ENCODE measurements at places on chromosomes 13 and 19.

- peak; percentile 52 for DNase-seq
Measured at GRCh38 chr19:5623397-5624017, 624 bp downstream of the SAFB start.

GRCh38 chr13:104357672-104358354 lies 1291.6 kb upstream of the SLC10A2 start:
- DNase-seq: no peak

GRCh38 chr13:111511219-111511732 lies 190.8 kb downstream of the TEX29 start:
- DNase-seq: no peak

DNA sequence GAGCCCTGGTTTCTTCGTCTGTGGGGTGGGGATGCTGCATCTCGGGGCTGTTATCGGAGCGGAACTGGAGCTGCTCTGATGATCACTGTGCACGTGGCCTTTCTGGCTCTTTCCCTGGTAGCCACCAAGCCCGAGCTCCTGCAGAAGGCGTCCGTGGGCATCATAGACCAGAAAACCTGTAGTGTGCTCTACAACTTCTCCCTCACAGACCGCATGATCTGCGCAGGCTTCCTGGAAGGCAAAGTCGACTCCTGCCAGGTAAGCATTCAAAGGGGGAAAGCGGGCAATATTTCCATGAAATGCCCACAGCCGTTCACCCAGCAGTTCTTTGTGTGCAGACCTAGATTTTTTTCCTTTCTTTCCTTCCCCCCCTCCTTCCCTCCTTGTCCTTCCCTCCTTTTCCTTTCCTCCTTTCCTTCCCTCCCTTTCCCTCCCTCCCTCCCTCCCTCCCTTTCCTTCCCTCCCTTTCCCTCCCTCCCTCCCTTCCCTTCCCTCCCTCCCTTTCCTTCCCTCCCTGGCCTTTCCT lies 9.4 kb downstream of the TIMM13 start:
- no peak for DNase-seq

DNA sequence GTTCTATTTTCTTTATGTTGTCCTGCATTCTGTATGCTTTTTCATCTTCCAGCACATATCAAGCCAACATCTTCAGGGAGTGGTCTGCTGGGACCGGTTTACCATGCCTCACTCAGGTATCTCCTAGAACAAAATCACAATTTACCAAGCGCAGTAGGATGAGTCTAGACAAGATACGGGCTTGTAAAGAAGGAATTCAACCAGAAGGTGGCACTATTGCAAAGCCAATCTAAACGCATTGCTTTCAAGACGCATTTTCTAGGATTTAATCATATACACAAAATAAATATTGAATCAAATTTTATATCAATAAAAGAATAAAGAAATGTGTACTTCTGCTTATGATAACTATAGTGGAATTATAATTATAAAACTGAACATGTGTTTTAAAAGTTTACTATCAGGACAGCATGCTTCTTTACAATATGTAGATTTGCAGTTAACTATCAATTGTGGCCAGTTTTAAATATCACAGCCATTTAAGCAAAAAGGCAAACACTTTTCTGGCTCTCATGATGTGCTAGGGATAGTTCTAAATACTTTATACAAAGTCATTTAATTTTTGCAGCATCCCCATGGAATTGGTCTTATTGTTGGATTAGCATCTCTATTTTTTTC lies 16.1 kb upstream of the TPP2 start:
- peak; percentile 31 for DNase-seq

- peak; percentile 97 for DNase-seq
Measured at GRCh38 chr13:49792550-49793324, at the start of gene KPNA3. Gene KPNA3, minus strand, starts transcription at chr13:49792682. Its CDS starts 176 bp downstream, at chr13:49792506.

GRCh38 chr19:47274891-47275761 lies 441 bp downstream of the INAFM1 start:
- peak; percentile 80 for DNase-seq

DNA sequence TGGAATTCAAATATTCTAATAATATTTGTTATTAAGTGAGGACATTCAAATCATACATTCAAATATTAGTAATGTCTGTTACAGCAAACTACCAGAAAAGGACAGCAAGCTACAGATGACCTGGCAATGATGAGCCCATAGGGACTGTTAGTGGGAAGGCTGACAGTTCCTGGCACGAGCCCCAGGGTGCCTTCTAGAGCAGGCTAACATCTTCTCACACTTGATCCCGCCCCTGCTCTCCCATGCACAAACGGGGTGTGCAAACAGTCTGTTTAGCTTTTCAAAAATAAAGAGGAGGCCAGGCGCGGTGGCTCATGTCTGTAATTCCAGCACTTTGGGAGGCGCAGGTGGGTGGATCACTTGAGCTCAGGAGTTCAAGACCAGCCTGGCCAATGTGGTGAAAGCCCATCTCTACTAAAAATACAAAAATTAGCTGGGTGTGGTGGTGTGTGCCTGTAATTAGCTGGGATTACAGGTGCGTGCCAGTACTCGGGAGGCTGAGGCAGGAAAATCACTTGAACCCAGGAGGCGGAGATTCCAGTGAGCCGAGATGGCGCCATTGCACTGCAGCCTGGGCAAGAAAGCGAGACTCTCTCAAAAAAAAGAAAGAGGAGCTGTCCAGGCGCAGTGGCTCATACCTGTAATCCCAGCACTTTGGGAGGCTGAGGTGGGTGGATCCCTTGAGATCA lies 9.6 kb upstream of the GARRE1 start:
- DNase-seq: no peak

DNA sequence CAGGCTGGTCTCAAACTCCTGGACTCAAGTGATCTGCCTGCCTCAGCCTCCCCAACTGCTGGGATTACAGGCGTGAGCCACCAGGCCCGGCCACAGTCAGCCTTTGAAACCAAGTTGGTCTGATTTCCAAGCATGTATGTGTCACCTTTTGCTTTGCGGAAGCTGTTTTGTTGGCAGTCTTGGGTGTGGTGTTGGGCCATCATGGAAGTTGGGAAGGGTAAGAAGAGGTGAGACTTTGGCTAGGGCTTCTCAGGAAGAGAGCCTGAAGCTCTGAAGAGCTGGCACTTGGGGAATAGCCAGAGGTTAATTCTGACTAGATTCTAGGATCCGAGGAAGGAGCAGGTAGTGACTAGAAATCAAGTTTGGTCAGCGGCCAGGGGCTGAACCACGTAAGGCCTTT lies 2.8 kb downstream of the RSPH6A start:
- no peak for DNase-seq

GRCh38 chr13:60427285-60427684 lies 30.3 kb downstream of the TDRD3 start:
- DNase-seq: no peak

- peak; percentile 99 for DNase-seq
Measured at GRCh38 chr19:35299523-35300338, 7.8 kb downstream of the MAG start.

- peak; percentile 94 for DNase-seq
Measured at GRCh38 chr19:926589-927350, 935 bp downstream of the ARID3A start.

DNA sequence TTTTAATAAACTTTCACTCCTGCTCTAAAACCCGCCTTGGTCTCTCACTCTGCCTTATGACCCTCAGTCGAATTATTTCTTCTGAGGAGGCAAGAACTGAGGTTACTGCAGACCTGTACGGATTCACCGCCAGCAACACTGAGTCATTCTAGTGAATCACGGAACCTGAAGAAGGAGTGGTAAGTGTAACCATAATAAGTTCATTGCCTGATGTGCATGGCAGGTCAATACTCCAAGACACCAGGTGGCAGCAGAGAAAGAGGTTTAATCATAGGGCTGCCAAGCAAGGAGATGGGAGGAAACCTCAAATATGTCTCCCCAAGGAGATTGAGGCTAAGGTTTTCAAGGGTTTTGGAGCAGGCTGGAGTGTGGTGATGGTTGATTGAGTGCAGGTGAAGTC lies 204.3 kb upstream of the IPO5 start:
- DNase-seq: no peak

DNA sequence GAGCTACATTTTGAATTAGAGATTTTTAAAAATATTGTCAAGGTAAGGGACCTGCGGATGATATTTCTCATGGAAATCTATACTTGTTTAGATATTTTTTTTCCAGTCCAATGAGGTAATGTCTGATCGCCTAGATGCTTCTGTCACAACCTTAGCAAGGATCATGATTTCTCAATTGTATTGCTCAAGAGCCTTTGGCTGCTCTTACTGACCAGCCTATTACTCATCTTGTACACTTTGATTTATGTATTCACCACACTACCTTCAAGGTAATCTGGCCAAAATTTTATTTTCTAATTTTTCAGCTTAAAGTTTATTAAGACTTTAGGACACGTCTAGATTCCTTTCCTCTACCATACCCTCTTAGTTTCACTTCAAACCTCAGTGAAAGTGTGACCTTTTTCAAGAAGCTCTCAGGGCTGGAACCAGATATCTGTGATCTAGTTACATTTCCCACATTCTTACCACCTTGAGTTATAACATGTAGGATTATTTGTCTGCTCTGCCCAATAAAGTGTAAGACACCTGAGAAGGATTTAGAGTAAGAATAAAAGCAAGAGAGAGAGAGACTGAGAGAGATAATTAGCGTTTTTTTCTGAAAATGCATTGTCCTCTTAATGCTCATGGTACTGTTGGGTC lies 197.1 kb downstream of the ITGBL1 start:
- no peak for DNase-seq

DNA sequence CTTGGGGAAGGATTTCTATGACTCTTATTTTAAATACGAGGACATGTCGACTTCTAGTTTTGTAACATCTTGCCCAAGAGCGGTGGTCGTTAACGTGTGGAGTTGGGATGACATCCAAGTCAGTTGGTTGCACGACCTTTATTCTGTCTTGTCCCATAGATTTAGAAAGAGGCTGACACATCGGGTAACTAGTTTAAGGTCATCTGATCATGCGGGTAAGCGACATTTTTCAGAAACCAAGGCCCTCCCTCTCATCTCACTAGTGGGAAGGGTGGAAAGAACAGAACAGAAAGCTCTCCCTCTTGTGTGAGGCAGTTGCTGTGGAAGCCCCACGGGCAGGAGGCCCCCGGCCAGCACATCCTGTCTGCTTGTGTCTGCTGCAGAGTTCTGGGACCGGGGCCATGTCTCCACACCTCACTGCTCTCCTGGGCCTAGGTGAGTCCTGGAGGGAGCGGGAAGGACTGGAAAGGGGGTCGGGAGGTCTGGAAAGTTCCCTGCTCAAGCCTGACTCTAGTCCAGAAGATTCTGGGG lies at the start of gene LAIR2:
Gene LAIR2 (plus strand): TSS at position 314 of the 531 bp plus-strand sequence. CDS start 88 bp downstream, at position 402.
- no peak for DNase-seq

DNA sequence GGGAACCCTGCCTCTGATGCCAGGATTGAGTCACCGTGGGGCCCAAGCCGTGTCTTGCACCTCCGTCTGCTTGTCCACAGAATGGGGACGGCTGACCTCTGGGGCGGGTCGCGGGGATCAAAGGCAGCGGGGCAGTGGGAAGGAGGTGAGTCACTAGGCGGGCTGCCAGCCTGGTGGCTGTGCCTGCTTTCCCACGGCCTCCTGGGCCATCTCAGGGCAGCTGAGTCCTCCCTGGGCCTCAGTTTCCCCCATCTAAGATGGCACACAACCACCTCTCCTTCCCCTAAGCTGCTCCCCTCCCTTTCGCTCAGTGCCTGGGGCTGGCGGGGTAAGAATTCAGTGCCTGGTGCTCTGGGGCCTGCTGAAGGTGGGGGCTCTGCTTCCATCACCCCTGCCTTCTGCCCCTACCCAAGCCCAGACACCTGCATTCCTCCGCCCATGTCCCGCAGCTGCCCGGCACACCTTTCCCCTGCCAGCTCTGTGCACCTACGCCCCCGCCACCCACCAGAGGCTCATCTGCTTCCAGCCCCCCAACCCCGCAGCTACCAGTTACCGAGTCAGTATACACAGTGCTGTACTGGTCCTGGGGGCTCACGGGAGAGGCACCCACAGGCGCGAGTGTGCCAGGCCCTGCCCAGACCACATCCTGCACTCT lies 3.5 kb downstream of the MKNK2 start:
- DNase-seq: peak; percentile 54

DNA sequence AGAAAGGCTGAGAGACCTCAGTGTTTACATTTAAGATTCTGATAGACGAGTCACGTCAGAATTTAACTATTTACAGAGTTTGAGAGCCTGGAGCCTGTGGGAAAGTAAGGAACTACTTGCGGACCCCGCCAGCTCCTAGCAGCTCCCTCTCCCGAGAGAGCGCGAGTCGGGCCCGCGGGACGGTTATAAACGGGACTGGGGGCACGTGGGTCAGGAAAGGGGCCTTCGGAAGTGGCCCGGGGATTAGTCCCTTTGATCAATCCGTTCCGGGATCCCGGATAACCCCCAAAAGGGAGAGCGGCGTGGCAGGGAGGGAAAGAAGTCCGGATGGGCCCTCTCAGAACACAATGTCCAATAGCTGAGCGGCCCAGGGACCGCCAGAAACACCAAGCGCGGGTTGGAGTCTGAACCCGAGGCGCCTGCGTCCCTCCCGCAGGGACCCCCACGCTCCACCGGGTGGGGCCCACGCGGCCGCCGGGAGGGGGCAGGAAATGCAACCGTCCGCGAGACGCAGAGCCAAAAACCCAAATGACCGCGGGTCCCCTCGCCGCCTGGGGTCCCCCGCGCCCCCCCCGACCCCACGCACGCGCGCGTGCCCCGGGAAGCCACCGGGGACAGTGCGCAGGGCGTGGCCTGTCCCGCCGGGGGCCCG lies 3.6 kb downstream of the ZIC5 start:
- DNase-seq: peak; percentile 62

GRCh38 chr13:98981369-98982080 lies 3.7 kb upstream of the DOCK9 start:
- no peak for DNase-seq

GRCh38 chr19:19274716-19275565 lies 1.8 kb upstream of the TM6SF2 start:
- peak; percentile 36 for DNase-seq

DNA sequence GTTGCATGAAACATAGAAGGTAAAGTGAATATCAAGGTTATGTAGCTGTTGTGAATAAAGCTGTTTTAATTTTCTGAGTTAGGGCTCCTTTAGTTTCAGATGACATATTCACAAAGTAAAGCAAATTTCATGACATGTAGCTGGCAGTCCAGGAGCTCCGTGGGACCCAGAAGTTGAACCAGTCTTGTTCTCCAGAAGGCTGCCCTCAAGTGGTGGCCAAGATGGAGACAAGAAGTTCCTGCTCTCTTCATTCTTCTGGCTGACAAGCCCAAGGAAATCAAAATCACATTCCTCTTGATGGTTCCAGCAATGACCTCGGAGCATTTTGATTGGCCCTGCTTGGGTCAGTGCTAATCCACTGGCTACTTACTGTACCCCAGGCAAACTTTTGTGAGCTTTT lies 128.7 kb downstream of the LIG4 start:
- DNase-seq: no peak

DNA sequence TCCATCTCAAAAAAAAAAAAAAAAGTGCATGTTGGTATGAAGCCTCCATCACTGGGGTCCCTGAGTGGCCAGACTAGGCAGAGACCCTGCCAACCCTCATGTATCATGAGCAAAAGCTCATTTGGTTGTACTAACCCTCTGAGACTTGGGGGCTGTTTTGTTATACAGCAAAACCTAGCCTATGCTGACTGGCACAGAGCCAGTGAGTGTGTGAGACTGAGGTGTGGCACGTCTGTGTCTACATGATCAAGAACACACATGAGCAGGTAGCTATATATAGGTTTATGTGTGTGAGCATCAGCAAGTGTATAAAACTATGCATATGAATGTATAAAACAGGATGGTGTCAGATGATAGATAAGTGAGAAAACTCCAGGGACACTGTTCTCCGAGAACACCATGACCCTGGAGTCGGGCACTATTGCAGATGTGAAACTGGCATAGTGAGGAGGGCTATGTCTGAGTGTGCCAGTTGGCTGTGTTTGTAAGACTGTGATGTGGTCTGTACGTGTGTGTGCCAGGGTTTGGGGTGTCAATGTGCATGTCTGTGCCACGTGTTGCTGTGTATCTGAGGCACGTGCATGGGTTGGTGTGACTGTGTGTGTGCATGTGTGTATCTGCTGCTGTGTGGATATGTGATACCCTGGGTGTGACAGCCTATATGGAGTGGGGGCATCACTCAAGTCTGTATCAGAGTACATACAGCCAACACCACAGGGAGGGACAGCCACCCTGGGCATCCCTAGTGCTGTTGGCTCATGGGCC lies 44.5 kb downstream of the OLFM2 start:
- no peak for DNase-seq
